ENCODE measurements at places on chromosomes 3 and 15.

DNA sequence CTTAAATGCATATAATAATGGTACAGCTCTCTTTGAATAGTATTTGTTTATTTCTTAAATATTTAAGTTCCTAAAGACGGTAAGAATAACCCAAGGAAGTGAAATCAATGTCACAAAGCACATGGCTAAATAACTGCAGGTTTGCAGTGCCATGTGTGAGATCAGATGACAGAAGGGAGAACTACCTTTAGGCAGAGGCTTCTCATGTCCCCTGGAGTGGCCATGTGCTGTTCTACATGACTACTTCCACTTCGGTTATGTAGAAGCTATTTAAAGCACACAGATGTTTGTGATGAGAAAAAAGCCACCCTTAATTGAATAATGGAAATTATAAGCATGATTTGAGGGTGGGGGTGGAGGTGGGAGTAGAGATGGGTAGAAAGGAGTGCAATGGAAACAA, 109.1 kb downstream of the UBE3A start:
- no peak for DNase-seq

DNA sequence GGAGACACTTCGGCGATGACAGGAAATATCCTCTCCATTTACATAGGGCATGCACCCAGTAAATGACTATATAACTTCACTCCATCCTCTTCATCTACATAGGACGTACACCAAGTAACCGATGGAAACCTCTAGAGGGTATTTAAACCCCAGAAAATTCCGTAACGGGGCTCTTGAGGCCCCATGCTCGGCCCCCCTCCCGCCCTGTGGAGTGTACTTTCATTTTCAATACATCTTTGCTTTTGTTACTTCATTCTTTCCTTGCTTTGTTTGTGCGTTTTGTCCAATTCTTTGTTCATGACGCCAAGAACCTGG, 7.5 kb upstream of the FAM107A start:
- DNase-seq, result no peak

- DNase-seq, result no peak
Measured at GRCh38 chr3:189936201-189936945, 184.3 kb downstream of the P3H2 start.

DNA sequence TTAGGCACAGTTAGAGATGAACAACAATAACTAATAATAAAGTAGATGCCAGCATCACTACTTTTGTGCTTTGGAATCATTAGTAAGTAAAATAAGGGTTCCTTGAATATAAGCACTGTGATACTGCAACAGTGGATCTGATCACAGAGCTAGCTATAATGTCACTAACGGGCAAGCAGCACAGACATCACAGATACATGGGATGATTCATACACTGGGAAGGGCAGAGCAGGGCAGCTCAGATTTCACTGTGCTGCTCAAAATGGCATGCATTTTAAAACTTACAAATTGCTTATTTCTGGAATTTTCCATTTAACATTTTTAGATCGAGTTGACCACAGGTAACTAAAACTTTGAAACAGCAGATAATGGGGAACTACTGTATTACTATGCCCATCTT, 476.6 kb downstream of the FHIT start:
- DNase-seq, result no peak

DNA sequence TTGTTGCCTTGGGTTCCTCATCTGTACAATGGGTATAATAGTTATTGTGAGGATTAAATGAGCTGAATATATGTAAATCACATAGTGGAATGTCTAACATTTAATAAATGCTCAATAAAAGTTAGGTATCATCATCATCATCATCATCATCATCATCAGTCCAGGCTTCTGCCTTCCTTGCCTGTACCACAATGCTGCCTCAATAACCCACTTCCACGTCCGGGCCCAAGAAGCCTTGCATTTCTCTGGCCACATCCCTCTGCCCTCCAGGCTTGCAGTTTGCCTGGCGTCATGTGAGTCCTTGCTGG, 137.4 kb downstream of the THSD4 start:
- DNase-seq, result no peak

- no peak for DNase-seq
Measured at GRCh38 chr3:150203273-150203672, 204.8 kb upstream of the TSC22D2 start.

DNA sequence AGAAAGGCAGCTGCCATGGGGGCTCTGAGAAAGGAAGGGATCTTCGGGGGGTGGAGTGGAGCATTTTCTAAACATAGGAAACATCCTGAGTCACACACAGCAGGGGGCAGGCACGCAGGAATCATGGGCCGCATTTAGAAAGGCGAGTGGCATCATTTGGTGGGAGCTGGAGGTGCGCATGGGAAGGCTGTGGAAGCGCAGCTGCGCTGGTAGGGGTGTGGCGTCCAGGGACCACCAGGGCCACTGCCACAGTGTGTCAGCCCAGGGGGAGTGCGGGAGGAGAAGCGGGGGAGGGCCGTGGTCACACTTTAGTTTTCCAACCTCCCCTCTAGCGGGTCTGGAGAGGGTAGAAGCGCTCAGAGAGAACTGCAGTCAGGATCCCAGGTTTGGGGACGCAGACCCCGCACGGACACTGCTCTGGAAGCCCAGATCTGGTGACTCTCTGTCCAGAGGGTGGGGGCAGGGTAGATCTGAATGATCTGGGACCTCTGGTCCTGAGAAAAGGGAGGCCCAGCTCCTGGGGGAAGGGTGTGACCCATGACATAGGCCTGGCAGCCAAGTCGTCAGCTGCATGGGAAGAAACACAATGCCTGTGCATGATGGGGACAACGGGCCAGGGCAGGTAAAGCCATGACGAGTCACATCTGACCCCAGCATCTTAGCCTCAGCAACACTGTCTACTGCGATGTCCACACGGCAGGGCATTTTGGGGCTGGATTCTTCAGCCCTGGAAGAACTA, 88.0 kb upstream of the IQSEC1 start:
- no peak for DNase-seq

DNA sequence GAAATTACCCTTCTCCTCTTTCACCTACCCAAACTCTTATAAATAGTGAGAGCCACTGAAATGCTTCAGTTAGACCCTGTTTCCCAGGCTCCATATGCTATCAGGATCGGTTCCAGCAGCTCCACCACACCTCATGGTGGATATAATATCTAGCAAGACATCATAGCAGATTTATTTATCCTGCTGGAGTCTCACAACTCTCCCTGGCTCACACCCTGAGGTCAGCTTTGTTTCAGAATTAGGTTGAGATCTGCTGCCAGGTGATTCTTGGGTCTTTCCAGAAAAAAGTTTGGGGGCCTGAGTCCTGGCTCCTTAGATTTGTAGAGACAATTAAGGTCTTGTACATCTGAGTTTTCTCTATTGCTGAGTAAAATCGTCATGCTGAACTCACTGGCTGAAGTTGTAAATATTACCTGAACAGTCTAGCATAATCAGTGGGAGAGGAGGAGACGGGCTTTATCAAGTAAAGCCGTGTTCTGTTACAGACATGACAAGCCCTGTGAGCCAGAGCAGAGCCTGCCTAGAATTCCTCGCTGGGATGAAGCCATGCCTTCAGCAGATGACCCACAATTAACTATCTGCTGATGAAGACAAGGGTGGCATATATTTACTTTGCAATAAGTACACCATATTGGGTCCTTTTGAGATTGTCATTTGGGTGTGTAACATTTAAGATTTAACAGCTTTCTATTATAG, 131.6 kb downstream of the STAC start:
- no peak for DNase-seq

DNA sequence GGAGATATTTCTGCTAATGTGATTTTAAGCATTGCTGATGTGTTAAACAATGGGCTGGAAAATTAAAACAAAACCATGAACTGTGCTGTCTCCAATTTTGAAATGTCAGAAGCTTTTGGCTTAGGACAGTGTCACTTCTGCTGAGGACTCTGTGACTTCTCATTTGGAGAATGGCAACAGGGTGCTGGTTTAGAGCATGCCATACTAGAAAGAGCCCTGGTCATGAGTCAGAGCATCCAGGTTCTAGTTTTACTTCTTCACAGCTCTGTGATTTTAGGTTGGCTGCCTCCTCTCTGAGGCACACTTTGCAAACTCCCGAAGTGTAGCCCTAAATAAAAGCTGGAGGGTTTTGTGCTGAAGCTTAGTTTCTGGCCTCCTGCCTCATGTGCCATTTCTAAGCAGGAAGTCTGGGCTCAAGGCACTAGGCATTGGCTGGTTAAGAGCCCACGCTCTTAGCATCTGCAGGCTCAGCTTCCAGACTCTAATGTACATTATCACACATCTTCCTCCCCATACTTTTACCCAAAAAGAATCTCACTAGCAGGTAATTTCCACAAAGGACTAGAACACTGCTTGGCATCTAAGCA, 193.8 kb downstream of the CNTN3 start:
- no peak for DNase-seq

GRCh38 chr3:126888186-126888760, 94.6 kb upstream of the PLXNA1 start:
- DNase-seq, result no peak

DNA sequence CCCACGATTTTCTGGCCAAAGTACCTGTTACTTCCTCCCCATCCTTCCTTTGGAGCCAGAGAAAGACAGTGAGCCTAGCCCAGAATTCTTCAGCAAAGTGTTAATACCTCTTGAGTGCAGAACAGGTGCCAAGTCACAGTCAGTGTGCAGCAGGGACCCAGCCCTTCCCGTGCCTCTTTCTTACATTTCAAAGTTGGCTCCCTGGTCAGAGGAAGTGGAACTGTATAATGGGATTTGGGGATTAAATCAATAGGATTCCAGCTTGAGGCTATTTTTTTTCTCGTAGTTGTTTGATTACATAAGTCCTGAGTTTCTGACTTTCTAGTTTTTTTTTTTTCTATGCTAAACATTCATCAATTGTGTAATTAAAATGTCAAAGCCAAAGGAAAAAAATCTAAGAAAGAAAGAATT, 52.6 kb upstream of the ABHD10 start:
- DNase-seq, result no peak

- no peak for DNase-seq
Measured at GRCh38 chr3:137191133-137191923, 233.5 kb downstream of the IL20RB start.

GRCh38 chr3:182046166-182046764, 334.5 kb downstream of the SOX2 start:
- no peak for DNase-seq

DNA sequence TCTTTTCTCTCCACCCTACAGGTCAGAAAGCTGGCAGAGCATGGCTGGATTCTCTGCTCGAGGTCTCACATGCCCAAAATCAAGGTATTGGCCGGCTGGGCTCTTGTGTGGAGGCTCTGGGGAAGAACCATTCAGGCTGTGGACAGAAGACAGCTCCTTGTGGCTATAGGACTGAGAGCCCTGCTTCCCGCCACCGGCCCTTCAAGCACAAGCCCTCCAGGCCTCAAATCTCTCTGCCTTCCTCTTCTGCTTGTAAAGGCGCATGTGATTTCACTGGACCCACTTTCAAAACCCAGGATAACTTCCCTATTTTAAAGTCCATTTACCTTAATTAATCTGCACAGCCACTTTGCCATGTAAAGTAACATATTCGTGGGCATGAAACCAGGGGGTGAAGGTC, 36.2 kb upstream of the MGLL start:
- DNase-seq, result no peak

DNA sequence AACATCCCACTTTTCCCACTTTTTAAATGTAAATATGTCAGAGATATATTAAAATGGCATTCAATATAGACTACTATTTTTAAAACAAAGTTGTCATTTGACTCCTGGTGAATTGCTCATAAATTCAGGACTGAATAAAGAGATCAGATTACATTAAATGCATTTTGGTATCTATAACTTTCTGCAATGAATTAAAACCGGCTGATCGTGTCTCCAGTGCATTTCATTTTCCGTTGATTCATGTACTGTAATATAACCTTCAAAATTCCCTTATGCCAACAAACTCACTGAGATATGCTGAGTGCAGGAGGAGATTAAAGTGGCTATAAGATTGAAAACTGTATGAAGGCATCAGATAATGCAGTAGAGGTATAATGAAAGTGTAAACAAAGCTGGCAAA, 361.1 kb upstream of the CDIN1 start:
- no peak for DNase-seq

DNA sequence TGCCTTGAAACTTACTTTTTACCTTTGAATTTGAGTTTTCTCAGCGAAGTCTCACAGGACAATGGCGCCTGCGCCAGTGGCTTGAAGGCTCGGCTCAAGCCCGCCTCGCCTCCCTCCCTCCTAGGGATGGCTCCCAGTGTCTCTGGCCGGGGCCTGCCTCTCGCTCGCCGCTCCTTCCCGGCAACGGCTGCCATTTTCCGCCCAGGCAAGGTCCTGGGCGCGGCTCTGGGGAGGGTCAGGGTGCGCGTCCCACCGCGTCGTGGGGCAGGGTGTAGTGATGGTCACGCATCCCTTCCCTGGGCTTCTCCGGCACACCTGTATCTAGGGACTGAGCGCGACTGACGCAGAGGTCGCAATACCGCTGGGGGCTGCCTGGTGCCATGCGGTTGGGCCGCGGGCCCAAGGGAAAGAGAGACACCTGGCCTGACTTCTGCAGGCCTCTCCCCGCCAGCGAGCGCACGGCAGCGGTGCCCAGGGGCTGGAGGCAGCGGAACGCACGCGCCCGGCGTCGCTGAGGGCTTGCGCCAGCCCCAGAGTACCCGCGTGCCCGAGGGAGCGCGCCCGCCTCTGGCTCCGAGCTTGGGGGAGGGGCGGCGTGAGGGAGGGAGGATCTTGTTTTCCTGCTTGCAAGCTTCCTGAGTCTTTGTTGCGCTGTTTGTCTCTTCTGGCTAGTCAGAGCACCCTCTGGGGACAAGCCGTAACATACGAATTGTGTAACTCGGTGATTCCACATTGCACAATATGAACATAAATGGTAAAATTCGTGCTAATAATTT, 20.7 kb upstream of the FEM1B start:
- DNase-seq, result peak; percentile 48

DNA sequence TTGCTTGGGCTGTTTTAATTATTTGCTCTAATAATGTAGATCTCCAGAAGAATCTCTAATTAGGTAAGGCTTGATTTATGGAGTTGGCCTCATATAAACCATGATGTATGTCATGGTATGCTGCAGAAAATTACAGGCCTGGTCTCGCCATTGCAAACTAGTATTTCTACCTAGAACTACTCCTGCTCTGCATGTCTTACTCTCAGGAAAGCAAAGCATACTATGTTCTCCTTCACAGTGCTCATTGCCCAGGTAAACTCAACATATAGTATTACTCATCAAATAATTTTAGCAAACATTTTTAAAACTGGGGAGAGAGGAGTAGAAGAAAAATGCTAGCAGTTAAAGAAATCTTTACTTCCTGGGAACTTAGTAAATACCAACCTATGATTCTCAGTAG, 90.7 kb downstream of the FILIP1L start:
- DNase-seq, result no peak

GRCh38 chr3:126287536-126288241, 69.5 kb downstream of the KLF15 start:
- peak; percentile 88 for DNase-seq

GRCh38 chr15:52180196-52180835, 10.9 kb downstream of the GNB5 start:
- DNase-seq, result no peak

GRCh38 chr15:42575188-42576039, at the start of gene STARD9:
TSS of gene STARD9 (plus strand) at chr15:42575606. CDS start at chr15:42575716, 110 bp downstream.
- DNase-seq, result peak; percentile 97

GRCh38 chr15:51092480-51093040, 2.1 kb downstream of the TNFAIP8L3 start:
- no peak for DNase-seq

DNA sequence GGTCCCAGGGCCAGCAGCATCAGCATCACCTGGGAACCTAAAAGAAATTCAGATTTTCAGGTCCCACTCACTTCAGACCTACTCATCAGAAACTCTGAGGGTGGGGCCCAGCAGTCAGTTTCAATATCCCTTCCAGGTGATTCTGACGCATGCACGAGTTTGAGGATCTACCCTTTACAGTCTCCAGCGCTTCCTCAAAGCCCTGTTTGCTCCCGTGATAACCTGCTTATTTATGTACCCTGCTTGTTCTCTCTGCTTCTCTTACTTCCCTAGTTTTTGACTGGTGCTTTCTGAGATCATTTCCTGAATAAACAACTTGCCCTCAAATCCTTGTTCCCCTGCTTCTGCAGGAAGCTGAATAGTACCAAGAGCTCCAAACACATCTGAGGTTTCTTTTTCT, 245.3 kb downstream of the ZNF621 start:
- no peak for DNase-seq

Data from ascending aorta (tissue), 2 donors.